ENCODE measurements at places on chromosomes 5 and 9.
A peak's percentile ranks its signal among the peaks of the same experiment; 100 is the strongest.

GRCh38 chr5:108917596-108917995 is 169.9 kb downstream of the FER start:
- H3K27me3 ChIP-seq: no peaks in the 10 kb centered on the region
- no peaks in the 10 kb centered on the region for H3K4me1 ChIP-seq
- no peak overlapping the region for H3K27ac ChIP-seq
- H3K36me3 ChIP-seq: no peaks in the 10 kb centered on the region
- no peak for DNase-seq

DNA sequence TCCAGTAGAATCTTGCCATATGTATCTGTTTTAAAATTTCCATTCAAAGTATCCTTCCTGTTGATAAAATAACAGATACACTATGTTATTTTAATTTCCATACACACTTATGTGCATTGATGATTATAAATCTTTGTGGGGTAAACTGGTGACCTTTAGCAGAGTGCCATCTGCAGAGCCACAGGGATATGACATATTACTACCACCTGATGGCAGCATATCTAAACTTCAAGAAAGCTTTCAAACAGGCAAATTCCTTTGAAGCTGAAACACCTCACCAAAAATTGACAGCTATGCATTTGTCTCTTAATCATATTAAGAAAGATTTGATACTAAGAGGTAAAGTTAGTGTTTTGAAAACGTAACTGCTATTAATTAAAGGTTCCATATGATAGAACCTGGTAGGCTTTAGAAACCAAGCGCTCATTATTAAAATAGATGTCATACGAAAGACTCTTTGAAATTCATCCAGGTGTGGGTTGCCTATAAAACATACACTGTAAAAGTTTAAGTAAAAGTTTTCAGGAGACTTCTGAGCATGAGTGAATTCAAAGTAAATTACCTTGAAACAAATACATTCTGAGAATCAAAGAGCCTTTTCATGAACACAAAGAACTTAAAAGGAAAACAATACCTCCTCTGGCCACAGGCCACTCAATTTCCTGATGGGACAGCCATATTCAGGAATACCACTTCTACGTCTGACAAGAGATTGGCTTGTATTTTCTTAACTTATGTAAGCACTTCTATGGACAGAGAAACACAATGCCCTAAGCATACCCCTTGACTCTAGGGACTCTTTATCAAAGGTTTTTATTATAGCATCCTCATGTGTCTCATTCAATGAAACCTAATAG is 93.3 kb downstream of the KIAA0825 start:
- H3K27ac ChIP-seq: no peak overlapping the region
- no peaks in the 10 kb centered on the region for H3K4me1 ChIP-seq
- no peaks in the 10 kb centered on the region for H3K36me3 ChIP-seq

GRCh38 chr5:93601071-93601801 is 18.2 kb downstream of the NR2F1 start:
- H3K4me1 ChIP-seq: peaks cover 3% of the 10 kb centered on the region
- DNase-seq: no peak
- H3K4me3 ChIP-seq: no peak overlapping the region
- H3K27me3 ChIP-seq: peaks cover 93% of the 10 kb centered on the region

DNA sequence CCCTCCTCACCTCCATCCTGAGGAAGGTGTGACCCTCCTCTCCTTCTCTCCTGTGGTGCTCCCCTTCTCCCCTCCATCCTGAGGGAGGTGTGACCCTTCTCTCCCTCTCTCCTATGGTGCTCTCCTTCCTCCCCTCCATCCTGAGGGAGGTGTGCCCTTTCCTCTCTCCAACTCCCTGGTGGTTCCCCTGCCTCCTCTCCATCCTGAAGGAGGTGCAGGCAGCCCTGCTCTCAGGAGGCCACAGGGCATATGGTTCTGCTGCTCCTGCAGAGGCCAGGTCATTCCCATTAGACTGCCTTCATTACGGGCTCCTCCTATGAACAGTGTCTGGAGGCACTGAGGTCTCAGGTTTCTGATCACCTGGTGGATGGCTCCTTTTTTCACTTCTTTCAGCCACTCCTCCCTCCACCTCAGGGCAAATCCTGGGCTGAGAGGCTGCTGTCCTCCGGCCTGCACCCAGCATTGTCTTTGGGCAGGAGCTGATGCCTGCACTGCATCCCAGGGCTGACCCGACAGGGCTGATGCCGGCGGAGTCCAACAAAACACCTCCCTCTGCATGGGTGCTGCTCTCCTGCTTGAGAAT is 197.1 kb downstream of the MED10 start:
- H3K4me3 ChIP-seq: no peak overlapping the region
- H3K4me1 ChIP-seq: no peaks in the 10 kb centered on the region
- no peaks in the 10 kb centered on the region for H3K27me3 ChIP-seq
- H3K27ac ChIP-seq: no peak overlapping the region
- H3K36me3 ChIP-seq: no peaks in the 10 kb centered on the region

DNA sequence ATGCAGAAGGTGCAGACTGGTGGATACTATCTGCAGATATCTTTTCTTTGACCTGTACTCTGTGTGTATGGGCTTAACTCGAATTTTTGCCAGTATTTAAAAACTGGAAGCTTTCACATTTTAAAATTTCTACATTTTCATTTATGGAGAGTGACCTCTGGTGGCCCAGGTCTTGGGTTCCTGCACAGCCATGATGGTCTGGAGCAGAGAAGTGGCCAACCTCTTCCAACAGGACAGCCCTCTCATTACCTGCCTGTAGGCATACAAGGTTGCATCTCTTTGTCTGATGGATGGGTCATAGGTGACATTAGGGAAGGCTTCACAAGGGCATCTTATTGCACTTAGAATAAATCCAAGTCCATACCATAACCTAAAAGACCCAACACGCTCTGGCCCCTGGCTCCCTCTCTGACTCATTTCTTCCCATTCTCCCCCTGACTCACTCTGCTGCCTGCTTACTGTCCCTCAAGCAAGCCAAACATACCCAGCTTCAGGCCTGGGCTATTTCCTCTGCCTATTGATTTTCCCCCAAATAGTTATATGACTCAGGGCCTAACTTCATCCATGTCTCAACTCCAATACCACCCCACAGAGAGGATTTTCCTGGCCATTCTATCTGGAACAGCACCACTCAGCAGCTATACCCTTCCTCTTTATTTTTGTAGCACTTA is 113.3 kb upstream of the SLC1A3 start:
- H3K4me3 ChIP-seq: no peak overlapping the region
- no peak overlapping the region for H3K27ac ChIP-seq
- H3K36me3 ChIP-seq: no peaks in the 10 kb centered on the region
- H3K4me1 ChIP-seq: no peaks in the 10 kb centered on the region

DNA sequence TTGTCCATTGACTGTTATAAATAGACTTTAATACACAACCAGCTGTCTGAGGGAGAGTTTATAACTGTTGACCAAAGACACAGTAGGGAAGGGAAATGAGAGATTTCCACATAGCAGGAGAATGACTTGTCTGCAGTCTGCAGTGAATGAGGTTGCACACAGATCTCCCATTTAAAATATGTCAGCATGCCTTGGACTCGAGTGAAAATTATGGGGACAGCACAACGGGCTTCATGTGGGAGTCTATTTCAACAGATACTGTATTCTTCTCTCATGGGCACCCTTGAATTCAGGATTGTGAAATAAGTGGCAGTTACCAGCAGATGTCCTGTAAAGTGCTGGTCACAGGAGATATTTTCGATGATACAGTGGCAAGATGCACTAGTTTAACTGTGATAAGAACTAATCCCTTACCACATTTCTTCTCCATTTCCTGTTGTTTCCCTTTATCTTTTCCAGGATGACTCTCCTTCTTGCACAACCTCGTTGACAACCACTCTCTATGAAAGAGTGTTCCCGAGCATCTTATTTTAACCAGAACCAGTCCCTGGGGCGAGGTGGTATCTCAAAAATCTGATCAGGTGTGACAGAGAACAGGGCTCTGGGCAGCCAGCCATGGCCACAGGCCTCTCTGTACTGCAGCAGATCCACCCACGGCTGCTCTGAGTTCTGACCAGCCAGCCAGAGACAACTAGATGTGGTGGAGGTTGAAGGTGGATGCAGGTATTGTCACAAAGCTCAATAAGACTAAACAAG is 51.5 kb upstream of the MAP3K1 start:
- DNase-seq: no peak
- H3K4me3 ChIP-seq: no peak overlapping the region
- no peak overlapping the region for H3K27ac ChIP-seq
- no peaks in the 10 kb centered on the region for H3K36me3 ChIP-seq

GRCh38 chr9:99352826-99353225 is 130.7 kb downstream of the SEC61B start:
- no peaks in the 10 kb centered on the region for H3K4me1 ChIP-seq
- no peak overlapping the region for H3K4me3 ChIP-seq
- no peaks in the 10 kb centered on the region for H3K36me3 ChIP-seq
- DNase-seq: no peak
- no peak overlapping the region for H3K27ac ChIP-seq

GRCh38 chr9:79883073-79883645 is 311.4 kb downstream of the TLE4 start:
- no peak overlapping the region for H3K27ac ChIP-seq
- peak; percentile 37 for DNase-seq
- peaks cover 30% of the 10 kb centered on the region for H3K4me1 ChIP-seq
- H3K4me3 ChIP-seq: no peak overlapping the region
- H3K36me3 ChIP-seq: no peaks in the 10 kb centered on the region

DNA sequence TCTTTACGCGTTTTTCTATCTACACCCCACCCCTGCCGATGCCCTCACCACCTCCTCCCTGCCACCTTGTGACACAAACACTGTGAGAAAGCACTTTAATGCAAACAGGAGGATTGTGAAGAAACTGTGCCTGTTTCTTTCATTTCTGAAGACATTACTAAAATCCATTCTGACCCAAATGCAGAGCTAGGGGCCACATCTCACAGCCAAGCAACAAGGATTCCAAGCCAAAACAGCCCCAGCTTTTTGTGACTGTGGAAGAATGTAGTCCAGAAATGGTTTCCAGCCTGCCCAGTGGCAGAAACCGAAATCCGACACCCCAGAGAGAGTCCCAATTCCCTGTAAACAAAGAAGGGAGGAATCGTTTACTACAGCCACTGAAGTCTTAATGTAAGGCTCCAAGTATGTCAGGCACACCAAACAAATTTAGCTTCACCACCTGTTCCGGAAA is 190.9 kb downstream of the TTC39B start:
- H3K4me3 ChIP-seq: no peak overlapping the region
- no peak overlapping the region for H3K27ac ChIP-seq
- peaks cover 2% of the 10 kb centered on the region for H3K4me1 ChIP-seq
- no peaks in the 10 kb centered on the region for H3K27me3 ChIP-seq
- no peaks in the 10 kb centered on the region for H3K36me3 ChIP-seq

- no peaks in the 10 kb centered on the region for H3K36me3 ChIP-seq
- no peaks in the 10 kb centered on the region for H3K27me3 ChIP-seq
- H3K27ac ChIP-seq: no peak overlapping the region
- H3K4me3 ChIP-seq: no peak overlapping the region
These were observed 20.1 kb downstream of the IPO11 start for GRCh38 chr5:62432621-62433064.

GRCh38 chr5:178323541-178323865 is 90.9 kb upstream of the PHYKPL start:
- H3K4me1 ChIP-seq: no peaks in the 10 kb centered on the region
- H3K36me3 ChIP-seq: no peaks in the 10 kb centered on the region
- no peak overlapping the region for H3K27ac ChIP-seq
- no peak for DNase-seq

- H3K36me3 ChIP-seq: no peaks in the 10 kb centered on the region
- H3K4me3 ChIP-seq: no peak overlapping the region
- H3K4me1 ChIP-seq: no peaks in the 10 kb centered on the region
- no peaks in the 10 kb centered on the region for H3K27me3 ChIP-seq
These were observed 127.2 kb upstream of the ZNF366 start for GRCh38 chr5:72634444-72634843.

DNA sequence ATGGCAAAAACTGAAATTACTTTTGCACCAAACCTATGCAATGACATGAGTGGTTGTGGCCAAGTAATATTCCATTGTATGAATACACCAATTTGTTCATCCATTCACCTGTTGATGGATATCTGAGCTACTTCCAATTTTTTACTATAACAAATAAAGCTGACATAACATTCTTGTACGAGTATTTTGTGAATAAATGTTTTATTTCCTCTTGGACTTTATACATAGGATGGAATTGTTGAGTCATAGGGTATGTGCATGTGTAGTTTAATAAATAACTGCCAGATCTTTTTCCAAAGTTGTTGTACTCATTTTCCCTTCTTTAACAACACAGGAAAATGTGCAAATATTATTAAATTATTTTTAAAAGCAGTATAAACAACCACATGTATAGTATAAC is 146.1 kb upstream of the ZNF462 start:
- no peaks in the 10 kb centered on the region for H3K36me3 ChIP-seq
- H3K27ac ChIP-seq: no peak overlapping the region
- no peak for DNase-seq
- no peaks in the 10 kb centered on the region for H3K4me1 ChIP-seq
- H3K4me3 ChIP-seq: no peak overlapping the region

DNA sequence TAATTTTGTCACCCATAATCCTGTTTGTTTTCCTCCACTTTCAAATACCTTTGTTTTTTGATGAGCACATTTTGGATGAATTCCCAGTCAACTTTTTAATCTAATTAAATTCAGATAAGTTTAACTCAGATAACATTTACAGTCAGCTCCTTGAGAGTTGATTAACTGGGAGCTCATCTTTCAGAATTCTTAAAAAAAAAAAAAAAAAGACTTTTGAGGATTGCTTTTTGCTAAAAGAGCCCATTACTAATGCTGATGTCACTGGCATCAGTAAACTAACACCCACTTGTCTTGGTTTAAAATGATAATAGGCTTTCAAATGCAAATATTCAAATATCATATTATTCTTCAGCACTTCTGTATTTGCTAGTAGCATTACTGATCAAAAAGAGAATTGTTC is 47.1 kb upstream of the NFIB start:
- no peak overlapping the region for H3K27ac ChIP-seq
- H3K27me3 ChIP-seq: no peaks in the 10 kb centered on the region
- DNase-seq: no peak
- no peak overlapping the region for H3K4me3 ChIP-seq
- H3K36me3 ChIP-seq: no peaks in the 10 kb centered on the region

GRCh38 chr5:5884593-5884992 is 462.1 kb downstream of the ICE1 start:
- H3K4me1 ChIP-seq: no peaks in the 10 kb centered on the region
- no peaks in the 10 kb centered on the region for H3K27me3 ChIP-seq
- H3K4me3 ChIP-seq: no peak overlapping the region
- H3K36me3 ChIP-seq: no peaks in the 10 kb centered on the region
- no peak for DNase-seq

DNA sequence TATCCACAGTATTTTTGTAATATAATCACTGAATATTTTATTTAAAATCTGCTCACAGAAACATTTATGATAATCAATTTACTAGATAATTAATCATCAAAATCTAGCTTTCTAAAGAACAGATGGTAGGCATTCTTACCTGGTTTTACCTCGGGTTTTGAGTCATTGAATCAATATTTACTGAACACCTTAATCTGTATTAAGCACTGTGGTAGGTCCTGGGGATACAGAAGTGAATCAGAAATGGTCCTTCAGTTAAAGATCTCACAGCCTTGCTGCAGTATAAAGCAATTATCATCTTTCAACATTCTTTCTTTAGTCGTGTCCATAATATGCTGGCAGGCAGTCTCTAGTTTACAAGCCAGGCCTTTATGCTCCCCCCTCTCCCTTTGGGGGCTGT is 2.0 kb upstream of the MEIKIN start:
- H3K36me3 ChIP-seq: no peaks in the 10 kb centered on the region
- no peak overlapping the region for H3K27ac ChIP-seq
- no peaks in the 10 kb centered on the region for H3K4me1 ChIP-seq
- H3K27me3 ChIP-seq: no peaks in the 10 kb centered on the region
- H3K4me3 ChIP-seq: no peak overlapping the region

Measured in CD4-positive, alpha-beta memory T cell (primary cell).